ENCODE measurements at places on chromosomes 2 and 18. TPM values are rescaled to one million over a fixed set of nuclear protein-coding genes. Genes with fewer than 3 reads are reported as not detected.

DNA sequence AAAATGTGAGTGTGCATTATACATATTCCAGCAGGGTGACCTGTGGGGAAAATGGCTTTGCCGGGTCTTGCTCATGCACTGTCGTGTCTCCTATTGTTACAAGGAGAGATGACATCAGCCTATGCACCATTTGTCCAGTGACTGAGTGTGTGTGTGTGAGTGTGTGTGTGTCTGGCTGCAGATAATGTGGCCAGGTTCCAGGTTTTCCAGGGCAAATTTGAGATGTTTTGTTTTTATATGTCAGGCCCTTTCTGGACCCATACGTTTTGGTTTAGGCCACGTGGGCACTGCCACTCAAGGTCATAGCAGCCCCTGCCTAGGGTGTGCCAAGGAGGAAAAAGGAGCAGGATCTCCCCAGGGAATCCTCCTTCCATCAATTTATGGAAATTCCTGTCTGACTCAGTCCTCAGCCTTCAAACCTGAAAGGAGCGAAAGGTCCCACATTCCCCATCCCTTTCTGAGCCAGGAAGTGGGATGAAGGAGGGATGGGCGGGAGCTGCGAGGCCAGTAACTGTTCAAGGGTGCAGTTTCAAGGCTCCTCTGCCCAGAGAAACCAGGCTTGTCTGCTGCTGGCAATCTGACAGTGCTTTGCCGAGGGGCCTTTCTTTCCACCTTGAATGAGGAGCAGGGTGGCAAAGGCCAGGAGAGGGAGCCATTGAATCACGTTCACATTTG, 93.0 kb upstream of the SMAD2 start:
- DNase-seq = peak; percentile 76

BCL2 gene
- total RNA-seq = 1.5 TPM

DNA sequence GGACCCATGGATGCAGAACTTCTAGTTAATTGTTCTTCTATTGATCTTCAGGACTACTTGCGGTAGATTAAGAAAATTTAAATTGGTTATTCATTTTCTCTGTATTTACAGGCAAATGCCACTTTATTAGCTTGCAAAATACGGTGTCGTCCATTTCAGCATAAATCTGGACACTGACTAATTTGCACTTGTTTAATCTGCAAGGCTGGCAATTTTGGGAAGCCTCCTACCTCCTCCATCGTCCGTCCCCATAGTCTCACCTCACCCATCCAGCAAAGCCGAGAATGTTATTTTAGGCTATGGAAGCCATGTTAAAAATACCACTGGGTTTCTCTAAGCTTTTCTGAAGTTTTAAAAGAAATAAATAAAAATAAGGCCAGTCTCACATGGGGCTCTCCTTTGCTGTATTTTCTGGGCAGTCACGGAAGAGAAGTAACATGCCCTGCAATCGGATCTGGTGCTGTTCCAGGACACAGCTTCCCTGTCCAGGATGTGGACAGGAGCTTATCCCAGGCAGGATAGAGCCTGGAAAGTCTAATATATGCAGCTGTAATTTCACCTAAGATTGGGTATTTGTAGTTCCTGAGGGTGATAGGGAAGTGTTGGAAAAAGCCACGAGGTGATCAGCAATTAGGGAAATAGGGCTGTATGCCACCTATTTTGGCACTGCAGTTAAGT, 17.4 kb downstream of the TMEM178A start:
- no peak for DNase-seq

DNA sequence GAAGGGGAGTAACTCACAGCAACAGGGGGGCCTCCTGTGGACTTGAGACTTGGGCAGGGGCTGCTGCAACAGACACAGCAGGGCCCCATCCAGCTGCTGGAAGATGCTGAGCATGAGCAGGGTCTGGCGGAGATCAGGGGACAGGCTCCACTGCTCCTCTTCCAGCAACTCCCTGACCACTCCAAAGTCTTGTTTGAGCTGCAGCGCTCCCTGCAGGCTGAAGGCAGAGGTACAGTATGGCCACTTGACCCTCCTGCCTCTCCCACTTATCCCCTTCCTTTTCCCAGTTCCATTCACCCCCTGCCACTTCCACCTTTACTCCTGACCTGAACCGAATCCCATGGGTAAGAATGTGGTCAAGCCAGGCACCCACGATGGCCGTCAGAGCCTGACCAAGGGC, 2.4 kb upstream of the MRPL53 start:
- no peak for DNase-seq

- DNase-seq = peak; percentile 41
These were observed 72.0 kb upstream of the ODC1 start for GRCh38 chr2:10520154-10520553.

- no peak for DNase-seq
These were observed 56.7 kb downstream of the ABCB11 start for GRCh38 chr2:168974428-168974827.

DNA sequence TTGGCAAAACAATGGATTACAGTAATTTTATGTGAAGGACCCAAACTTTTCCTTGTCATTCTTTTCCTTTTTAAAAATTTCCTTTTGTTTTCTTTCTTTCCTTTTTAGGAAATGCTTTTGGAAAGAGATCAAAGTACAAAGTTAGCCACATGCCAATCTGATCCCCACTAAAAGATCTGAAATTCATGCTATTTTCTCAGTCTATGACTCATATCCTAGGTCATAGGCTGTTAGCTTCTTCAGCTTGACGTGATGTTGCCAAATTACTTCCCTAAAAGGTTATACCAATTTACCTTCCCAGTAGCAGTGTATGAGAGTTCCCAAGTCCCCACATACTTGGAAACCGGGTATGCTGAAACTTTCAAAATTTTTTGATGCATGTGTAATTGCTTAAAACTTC, 355.3 kb downstream of the INSIG2 start:
- peak; percentile 77 for DNase-seq
